ENCODE measurements at places on chromosomes 11 and 22.

DNA sequence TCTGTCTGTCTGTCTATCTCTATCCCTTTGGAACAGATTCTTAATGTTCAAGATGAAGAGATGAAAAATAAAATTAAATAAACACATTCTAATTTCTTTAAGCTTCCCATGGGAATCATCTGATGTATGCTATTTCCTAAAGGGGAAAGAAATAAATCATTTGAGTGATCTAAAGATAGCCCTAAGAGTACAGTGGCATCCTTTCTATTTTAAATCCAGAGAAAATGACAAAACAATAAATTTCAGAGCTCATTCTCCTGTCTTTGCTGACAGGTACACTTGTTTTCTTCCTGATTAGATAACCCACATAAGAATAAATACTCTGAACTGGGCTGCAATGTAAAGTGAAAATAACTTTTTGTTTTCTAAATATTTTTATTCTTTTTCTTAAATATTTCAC lies 550.4 kb downstream of the JRKL start:
- no peak for DNase-seq

DNA sequence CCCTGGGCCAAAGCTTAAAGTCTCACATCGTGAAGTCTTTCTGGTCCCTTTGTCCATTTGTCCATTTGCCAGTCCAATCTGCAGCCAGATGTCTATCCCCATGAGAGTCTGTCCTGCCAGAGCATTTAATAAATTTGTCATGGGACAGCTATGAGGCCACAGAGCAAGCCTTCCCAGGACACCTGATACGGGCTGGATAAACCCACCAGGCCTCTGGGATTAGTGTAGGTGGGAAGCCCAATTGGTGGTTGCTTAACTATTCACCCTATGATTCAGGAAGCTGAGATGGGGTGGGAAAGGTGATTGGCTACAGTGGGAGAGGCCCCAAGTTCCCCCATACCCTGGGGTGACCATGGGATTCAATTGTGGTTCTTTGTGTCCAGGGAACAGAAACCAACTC lies 39.9 kb downstream of the MYEOV start:
- no peak for DNase-seq

DNA sequence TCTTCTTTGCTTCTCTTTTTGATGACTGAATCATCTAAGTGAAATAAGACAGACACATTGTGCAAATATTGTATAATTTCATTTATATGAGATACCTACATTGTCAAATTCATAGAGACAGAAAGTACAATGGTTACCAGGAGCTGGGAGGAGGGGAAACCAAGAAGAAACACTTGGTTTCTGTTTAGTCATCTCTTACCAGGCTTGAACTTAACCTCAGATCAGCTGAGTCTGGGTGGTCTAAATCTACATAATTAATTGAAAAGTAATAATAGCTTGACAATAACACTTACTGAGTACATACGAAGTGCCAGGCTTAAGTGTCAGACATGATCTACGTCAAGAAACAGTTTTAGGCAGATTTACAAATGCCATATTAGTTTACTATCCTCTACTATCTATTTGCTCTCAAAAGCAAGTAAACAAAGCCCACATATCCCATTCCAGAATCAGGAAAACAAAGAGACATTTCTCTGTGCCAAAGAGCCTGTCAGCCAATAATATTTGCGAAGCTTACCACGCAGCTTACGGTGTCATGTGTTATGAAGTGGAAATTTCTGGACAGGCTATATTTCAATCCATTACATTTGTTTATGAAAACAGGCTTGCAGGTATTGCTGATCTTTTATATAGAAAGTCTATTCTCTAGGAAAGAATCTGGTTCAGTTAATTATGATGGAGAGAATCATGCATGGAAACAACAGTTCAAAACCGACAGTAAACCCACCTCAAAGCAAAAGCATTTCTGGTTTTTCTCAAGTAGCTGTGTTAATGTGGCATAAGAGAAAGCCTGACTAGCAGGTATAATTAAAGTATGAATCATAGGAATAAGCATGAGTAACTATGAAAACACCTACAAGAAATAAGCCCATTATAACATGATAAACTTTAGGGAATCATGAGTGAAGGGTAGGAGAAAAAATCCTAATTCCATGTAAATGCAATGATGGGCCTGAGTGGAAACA lies 2.7 kb upstream of the ARHGAP42 start:
- DNase-seq: no peak

GRCh38 chr11:46601129-46601528 lies 7.3 kb upstream of the AMBRA1 start:
- DNase-seq: no peak

DNA sequence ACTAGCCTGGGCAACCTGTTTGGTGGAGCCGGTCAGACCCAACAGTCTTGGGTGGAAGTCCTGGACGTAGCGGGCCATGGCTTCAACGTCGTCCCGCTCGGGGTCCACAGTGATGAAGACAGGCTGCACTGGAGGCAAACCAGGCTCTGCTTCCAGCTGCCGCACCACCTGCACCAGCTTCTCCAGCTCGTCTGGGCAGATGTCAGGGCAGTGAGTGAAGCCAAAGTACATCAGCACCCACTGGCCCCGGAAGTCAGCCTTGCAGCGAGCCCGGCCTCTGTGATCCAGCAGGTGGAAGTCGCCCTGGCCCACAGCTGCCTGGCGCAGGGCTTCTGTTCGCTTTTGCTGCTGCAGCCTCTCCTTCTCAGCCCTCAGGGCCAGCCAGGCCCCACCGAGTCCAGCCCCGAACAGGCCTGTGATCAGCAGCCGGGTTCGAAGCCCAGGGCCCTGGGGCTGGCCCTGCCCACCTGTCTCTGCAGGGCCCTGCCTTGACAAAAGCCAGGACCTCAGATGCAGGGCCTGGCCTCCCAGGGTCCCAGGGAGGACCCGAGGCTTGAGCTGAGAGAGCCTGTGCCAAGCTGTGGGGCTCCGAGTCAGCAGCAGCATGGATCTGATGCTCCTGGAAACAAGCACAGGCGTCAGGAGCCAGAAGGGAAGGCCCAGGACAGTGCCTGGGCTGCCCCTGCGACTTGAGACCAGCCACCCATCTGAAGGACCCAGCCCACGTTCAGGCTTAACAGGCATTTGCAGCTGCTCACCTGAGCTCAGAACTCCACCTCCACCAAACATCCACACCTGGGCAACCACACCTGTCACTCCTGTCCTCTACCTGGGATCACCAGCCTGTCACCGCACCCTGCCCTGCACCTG lies 1.4 kb downstream of the SCO2 start:
- DNase-seq: peak; percentile 35

- DNase-seq: peak; percentile 18
These were observed 126.2 kb downstream of the KCNQ1 start for GRCh38 chr11:2570841-2571597.

GRCh38 chr11:12827929-12828812 lies 153.9 kb downstream of the TEAD1 start:
- no peak for DNase-seq

DNA sequence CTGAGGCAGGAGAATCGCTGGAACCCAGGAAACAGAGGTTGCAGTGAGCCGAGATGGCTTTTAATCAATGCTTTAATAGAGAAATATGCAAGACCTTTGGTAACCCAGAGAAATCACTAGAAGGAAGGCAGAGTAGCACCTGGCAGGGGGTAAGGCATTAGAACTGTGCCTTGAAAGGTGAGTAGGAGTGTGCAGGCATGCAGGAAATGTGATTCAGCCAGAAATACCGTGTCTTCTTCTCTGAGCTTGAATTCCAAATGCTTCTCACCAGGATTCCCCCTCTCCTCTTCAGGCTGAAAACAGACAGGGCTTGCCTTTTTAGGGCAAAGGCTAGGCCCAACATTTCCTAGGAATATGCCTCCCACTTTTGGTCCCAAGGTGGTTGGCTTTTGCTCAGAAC lies 51.0 kb downstream of the OR4D9 start:
- DNase-seq: no peak

- DNase-seq: no peak
These were observed 14.2 kb downstream of the TSPAN18 start for GRCh38 chr11:44740967-44741366.

- no peak for DNase-seq
These were observed 1.1 kb upstream of the CLTCL1 start for GRCh38 chr22:19292458-19293230.

GRCh38 chr11:47216121-47216798 lies 1.5 kb downstream of the DDB2 start:
- peak; percentile 57 for DNase-seq

- no peak for DNase-seq
These were observed 26.5 kb downstream of the TRIM77 start for GRCh38 chr11:89736566-89736965.

DNA sequence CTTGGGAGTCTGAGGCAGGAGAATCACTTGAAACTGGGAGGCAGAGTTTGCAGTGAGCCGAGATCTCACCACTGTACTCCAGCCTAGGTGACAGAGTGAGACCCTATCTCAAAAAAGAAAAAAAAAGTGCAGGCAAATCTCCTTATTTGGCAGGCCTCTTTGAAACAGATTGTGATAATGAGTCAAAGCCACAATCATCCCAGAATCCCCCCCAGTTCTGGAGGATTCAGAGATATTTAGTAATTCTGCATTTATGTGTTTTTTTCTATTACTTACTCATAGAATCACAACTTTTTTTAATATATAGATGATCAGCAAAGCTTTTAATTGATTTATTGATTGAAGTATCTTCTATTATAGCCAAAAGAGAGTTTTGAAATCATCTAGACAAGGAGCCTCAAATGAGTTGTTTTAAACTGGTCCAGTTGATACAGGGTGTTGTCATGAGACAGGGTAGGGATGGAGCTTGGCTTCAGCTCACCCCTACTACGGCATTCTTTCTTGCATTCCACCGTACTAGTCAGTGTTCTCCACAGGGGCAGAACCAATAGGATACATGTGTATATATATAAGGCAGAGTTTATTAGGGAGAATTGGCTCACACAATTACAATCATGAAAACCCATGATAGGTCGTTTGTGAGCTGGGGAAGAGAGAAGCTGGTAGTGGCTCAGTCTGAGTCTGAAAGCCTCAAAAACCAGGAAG lies 39.3 kb upstream of the SORL1 start:
- no peak for DNase-seq

Data from activated naive CD8-positive, alpha-beta T cell treated with anti-CD3 and anti-CD28 coated beads, Interleukin-2, amount 10 ng/mL, durations not matched to agents 7 days and 5 days (primary cell).